T follicular helper cell (primary cell): ENCODE measurements at places on chromosomes 1 and 21.

- DNase-seq = no peak
Observed at GRCh38 chr1:218304281-218305039, 19.4 kb downstream of the RRP15 start.

GRCh38 chr1:99957818-99958217 lies 12.0 kb upstream of the SLC35A3 start:
- DNase-seq = no peak

DNA sequence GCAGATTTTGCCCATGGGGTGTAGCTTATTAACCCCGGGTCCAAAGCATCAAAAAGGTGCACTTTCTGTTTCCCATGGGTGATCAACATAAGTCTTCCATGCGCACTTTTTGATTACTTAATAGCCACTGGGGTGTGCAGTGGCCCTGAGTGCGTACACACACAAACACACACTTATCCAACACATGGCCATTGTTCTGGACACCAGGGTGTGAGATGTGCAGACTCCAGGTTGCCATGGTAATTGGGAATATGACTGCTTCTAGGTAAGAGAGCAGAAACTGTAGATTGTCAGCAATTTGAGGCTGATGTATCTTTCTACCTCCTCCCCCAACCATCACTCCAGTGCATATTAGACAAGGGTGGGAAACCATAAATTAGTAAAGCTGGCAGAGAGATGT lies 68.8 kb downstream of the MAB21L3 start:
- no peak for DNase-seq

GRCh38 chr1:207181847-207182246 lies 77.8 kb downstream of the C4BPA start:
- no peak for DNase-seq
